Activated T-cell treated with anti-CD3 and anti-CD28 coated beads for 4 hours (primary cell): ENCODE measurements at places on chromosomes 11 and 22.

GRCh38 chr22:43740587-43741270 lies 71.4 kb downstream of the EFCAB6 start:
- no peak for DNase-seq

- no peak for DNase-seq
Measured at GRCh38 chr22:32880505-32880892, 79.0 kb downstream of the TIMP3 start.

DNA sequence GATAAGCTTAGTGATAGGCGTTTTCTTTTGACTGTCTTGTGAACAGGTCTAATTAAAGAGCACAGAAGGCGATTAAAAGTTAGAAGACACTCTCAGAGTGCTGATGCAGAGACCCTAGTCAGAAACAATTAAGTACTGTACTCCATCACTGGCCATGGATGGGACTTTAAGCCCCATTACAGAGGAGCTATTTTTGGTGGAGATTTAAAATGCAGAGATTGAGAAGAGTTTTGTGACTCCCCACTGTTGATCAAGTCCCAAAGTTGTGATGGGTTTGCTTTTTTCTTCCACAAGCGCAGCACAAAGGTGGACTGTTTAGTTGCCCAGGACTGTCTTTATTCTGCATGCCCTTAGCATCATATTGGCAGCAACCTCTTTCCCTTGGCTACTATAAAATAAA lies 978 bp downstream of the LUZP2 start:
- DNase-seq, result no peak

DNA sequence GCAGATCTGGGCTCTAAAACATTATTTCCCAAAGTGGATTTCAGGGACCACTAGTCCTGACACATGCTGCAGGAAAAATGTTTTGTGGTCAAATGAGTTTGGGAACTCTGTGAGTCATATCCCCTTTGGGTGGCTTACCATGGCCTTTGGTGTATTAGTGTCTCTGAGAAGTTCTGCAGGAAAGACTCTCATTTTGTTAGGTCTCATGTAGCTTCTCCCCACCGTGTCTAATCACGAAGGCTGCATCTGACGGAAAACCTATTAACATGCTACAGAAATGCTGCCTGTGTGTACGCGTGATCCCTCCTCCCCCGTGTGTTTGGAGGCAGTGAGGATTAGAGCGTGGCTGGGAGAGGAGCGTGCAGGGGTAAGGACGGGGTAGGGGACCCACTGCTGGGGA lies 191.7 kb downstream of the ST3GAL4 start:
- DNase-seq, result no peak

DNA sequence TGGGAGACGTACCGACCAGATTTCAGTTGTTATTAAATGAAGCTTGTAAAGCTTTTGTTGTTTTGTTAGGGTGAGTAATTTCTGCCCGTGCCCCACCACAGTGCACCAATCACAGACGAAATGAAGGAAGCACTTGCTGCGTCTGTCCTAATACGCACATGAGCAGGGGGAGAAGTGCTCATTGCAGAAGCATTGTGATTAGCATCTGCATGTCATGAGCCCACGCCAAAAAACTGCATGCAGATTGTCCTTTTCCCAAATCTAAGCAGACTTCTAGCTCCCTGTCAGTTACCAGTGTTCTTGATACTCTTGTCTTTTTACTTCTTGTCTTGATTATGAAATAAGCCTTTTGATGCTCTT lies 15.5 kb downstream of the RBX1 start:
- DNase-seq, result no peak

- DNase-seq, result no peak
Measured at GRCh38 chr11:92588393-92588792, 363.8 kb downstream of the FAT3 start.

DNA sequence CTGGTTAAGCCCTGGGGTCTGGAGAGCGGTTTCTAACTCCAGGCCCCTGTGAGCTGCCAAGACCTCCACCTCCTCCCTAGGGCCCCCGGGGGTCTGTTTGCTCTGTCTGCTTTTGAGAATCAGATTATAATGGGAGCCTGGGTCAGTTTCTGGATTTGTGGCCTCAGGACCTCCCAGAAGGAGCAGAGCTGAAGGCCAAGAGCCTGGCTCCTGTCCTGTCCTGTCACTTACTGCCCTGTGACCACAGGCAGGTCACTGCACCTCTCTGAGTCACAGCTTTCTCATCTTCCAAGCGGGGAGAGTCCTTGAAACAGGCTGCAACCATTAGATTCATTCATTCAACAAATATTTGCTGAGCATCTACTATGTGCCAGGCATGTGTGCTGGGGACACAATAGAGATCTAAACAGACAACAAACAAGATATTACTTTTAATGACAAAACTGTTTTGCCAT lies 87.3 kb upstream of the FGF3 start:
- no peak for DNase-seq

GRCh38 chr11:58509748-58510147 lies 1.8 kb upstream of the OR5B21 start:
- DNase-seq, result no peak

DNA sequence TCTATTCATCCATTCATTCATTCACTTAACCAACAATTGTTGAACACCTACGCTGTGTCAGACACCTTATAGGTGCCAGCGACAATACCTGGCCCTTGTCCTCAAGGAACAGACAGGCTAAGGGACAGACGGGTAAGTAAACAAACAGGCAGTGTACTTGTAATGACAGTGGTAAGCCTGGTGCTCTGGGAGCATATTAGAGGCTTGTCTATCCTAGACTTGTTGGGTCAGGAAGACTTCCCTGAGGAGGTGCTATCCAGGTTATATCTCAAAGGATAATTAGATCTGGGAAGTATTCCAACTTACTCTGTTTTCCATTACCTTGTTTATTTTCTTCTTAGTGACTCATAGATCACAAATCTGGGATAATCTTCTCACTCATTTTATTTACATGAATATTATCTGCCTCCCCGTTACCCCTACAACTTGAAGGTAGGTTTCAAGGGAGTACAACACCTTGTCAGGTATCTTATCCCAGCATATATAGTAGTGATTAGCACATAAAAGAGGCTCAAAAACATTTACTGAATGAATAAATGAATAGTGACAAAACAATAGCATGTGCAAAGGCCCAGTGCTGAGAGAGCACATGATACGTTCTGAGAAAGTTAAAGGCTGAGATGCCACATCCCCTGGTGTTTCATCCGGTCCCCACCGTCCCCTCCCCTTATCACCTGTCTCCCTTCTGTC lies 75.3 kb upstream of the NCAM1 start:
- no peak for DNase-seq

- DNase-seq, result no peak
Measured at GRCh38 chr11:57426439-57426928, 437 bp downstream of the SLC43A3 start.

GRCh38 chr11:112222303-112222702 lies 3.9 kb upstream of the PTS start:
- DNase-seq, result no peak

GRCh38 chr11:125102510-125102909 lies 8.9 kb downstream of the TMEM218 start:
- no peak for DNase-seq

- DNase-seq, result no peak
Measured at GRCh38 chr11:34036456-34036855, 15.1 kb upstream of the CAPRIN1 start.

GRCh38 chr22:19902245-19902715 lies 39.3 kb upstream of the COMT start:
- DNase-seq, result no peak

DNA sequence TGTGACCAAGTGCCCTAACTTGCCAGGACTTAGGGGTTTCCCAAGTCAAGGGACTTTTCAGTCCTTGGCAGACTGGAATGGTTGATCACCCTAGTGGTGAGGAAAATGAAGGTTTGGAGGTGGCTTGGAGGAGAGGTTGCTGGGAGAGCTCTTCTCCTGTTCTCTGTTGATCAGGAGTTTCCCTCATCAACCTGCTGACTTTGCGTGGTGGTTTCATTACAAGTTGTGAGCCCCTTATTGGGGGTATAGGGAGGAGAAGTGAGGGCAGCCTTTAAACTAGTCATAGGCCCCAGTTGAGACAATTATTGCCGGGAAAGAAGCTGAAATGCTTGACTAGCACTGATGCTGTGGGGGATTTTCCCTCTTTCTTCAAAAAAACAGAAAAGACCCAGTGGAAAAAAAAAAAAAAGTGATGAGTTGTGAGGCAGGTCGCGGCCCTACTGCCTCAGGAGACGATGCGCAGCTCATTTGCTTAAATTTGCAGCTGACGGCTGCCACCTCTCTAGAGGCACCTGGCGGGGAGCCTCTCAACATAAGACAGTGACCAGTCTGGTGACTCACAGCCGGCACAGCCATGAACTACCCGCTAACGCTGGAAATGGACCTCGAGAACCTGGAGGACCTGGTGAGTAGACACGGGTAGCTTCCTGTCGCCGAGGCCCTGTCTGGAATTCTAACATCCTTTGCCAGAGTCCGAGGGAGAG lies at the start of gene CXCR5:
Gene CXCR5, plus strand, starts transcription at position 525 of the 704 bp plus-strand sequence. Its CDS starts 50 bp downstream, at position 575.
- DNase-seq, result no peak

- no peak for DNase-seq
Measured at GRCh38 chr11:3962406-3962840, 107.0 kb downstream of the STIM1 start.

GRCh38 chr22:24474221-24474620 lies 20.9 kb upstream of the UPB1 start:
- DNase-seq, result no peak

DNA sequence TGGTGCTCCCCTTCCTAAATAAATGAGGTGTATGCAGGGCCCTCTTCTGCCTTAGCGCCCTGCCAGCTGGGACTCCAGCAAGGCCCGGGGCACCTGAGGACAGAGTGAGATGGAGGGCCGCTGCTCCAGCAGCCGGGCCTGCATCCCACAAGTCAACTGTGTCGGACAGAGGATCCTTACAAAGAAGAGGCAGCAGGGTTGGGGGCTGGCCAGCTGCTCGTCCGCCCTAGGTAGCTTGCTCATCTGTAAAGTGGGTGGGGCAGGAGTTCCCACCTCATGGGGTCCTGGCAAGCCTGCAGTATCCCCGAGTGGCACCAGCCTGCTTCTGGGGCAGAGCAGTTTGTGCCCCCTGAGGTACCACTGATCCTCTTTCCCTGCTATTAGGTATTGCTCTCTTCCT lies 7.6 kb downstream of the TMEM121B start:
- no peak for DNase-seq

DNA sequence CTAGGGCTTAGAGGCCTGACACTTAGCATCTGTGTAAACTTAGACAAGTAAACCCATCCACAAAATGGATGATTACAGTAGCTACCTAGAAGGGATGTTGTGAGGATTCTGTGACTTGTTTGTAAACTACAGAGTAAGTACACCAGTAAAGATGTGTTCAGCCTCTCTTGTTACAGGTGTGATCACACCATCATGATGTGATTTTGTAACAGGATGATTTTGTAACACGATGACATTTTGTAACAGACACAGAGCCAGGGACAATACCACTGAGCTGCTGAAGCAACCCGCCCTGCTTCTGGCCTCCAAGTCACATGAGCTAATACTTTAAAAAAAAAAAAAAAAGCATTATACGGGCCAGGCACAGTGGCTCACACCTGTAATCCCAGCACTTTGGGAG lies 17.0 kb downstream of the FADD start:
- DNase-seq, result no peak

GRCh38 chr11:72613977-72614376 lies 60.2 kb downstream of the PDE2A start:
- no peak for DNase-seq

DNA sequence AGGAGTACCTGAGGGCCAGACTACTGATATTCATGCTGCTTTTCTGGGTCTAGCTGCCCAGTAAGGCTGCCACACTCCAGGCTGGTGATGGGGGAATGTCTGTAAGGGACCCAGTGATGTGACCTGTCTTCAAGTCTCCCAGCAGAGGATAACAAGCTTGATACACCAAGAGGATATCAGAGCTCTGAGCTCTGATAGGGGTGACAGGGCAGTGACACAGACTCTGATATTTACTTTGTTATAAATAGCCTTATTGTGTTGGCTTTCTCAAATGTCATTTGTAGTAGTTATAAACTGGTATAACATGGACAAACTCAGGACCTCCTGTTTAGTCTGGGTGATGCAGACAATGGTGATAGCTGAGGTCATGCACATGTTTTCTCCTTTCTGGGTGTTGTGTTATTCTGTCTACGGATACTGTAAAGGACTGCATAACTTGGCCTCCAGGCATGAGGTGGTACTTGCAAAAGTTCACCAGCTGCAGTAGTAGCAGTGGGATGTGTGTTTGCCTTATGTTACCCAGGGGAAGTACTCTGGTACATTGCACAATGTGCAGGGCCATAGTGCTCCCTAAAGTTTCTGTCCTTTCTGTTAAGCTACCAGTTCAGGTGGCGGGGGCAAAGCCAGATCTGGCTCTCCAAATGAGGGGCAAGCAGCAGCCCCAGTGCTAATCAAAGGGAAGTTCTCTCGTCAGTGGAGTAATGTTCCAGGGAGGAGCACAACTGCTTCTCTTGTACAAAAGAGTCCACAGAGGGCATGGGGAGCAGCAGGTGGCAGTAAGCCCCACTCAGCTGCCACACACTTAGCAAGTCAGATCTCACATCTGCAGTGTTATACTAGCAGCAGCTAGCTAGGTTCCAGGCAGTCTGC lies 812.2 kb downstream of the JRKL start:
- DNase-seq, result no peak

DNA sequence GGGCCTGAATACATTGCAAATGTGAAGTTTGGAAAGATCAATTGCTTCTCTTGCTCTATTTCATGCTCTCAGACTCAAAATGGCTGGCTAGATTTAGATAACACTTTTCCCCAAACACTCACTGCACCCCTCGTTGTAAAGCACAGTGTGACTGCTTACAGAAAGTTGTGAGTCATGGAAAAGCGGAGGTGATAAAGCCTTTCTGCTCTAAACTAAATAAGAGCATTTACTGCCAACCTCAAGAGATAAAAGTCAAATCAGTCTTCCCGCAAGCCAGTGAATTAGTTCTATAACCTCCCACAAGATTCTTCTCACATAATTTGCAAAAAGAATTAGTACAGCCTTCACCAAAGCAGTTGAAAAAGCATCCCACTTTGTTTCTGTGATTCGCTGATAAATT lies 168.7 kb downstream of the WT1 start:
- DNase-seq, result no peak

GRCh38 chr11:62687508-62688396 lies 1.6 kb downstream of the LRRN4CL start:
- no peak for DNase-seq

GRCh38 chr11:70699294-70700221 lies 301.2 kb downstream of the CTTN start:
- no peak for DNase-seq

DNA sequence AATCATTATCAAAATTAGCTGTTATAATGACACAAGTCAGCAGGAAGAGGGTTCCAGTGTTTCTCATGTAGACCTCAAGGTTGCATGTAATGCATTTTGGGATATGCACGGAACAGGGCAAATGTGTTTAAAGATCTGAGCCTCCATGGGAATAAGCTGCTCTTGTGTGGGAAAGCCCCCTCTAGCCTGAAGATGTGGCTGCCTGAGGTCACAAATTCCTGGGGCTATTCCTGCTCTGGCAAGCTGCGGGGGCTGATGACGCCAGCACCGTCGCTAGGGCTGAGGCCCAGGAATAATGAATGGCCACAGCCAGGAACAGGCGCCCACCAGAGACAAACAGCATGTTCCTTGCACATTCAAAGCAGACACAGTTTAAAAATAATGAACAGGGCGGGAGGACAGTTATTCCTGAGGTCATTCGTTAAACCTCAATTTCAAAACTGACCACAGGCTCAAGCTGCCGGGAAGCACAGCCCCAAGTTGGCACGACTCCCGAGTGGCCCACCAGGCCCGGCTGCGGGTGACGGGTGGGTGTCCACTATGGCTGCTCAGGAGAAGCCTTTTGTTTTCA lies 11.7 kb downstream of the OSBPL5 start:
- DNase-seq, result no peak

- DNase-seq, result no peak
Measured at GRCh38 chr22:45579806-45580725, 77.4 kb downstream of the FBLN1 start.

GRCh38 chr22:39594411-39594810 lies 23.9 kb downstream of the CACNA1I start:
- DNase-seq, result no peak

- DNase-seq, result no peak
Measured at GRCh38 chr11:110921742-110922521, 209.7 kb upstream of the ARHGAP20 start.
